ENCODE measurements at places on chromosomes 7 and 10.

DNA sequence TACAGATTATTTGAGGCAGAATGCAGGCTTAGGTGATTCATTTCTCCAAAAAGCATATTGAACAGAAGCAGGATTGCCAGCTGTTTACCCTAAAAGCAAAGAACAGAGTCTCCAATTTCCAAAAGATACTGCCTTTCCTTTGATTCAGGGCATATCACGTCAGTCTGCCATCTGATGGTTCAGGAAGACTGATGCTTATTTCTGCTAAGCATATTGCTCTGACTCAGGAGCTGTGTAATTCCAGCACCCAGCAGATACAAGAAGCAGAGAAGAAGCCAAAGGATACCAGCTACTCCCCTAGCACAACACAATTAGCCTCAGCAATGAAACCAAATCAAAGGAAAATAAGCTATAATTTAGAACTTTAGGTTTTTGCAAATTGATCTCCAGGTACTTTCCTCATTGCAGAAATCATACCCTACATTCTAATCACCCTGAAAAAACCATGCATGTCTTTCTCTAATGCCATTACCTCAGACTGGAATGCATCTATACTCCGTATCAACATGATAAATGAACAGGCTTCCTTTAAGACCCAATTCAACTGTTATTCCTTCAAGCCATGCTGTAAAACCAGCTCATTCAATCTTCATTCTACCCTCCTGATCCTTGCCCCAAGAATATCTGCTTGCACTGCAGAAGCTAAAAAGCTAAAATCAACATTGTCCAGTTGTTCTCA lies 55.1 kb downstream of the ABI1 start:
- peak; percentile 73 for ATAC-seq

DNA sequence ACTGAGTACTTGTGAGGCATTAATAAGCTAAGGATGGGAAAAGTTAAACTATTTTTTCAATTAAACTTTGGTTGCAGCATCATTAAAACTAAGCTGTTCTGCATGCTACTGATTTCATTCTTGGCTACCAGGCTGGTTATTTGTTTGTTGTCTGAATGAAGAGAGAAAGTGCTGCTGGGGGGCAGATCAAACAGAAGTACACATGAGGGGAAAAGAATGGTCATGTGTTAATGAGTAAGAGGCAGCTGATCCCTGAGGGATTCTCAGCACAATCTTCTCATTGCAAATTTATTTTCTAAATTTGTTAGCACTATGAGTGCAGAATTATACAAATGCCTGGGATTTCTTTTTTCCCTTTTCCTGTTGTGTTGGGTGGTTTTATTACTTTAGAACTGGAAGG lies 213.2 kb upstream of the HPS1 start:
- ATAC-seq = no peak

- ATAC-seq = no peak
These were observed 49.1 kb downstream of the AOC1 start for GRCh38 chr7:150901160-150902035.

GRCh38 chr10:48945441-48946130 lies 5.9 kb upstream of the LRRC18 start:
- no peak for ATAC-seq

DNA sequence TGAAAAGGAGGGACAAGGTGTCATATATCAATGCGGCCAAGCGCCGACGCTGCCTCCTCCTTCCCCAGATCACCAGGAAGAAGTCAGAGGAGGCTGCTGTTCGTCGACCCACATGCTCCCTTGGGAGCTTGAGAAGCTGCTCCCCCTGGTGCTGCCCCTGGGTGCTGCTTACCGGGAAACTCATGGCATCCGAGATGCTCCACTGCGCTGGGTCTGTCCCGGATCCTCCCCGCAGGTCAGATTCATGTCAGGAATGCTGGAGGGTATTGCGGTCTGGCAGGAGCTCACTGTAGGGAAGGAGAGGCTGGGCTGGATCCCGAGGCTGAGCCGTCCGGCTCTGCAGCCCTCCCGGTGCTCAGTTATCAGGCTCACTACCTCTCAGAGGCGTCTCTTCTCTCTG lies 123.7 kb upstream of the FAM20C start:
- ATAC-seq = no peak

DNA sequence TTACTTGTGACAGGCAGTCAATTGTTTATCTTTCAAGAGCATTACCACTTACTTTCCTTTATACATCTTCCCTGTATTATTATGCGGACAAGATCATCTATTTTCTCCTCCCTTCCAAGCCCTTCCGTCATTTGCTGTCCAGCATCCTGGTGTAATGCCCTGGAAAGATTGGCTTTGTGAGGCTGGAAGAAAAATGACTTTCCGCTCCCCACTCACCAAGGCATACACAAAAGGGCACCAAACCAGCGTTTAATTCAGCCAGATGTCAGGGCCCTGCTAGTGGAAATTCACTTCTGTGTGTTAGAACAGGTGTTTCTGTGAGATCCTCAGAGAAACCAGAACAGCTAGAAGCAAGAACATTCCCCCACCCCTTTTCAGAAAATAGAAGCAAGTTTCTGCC lies 128.1 kb upstream of the NANOS1 start:
- no peak for ATAC-seq

DNA sequence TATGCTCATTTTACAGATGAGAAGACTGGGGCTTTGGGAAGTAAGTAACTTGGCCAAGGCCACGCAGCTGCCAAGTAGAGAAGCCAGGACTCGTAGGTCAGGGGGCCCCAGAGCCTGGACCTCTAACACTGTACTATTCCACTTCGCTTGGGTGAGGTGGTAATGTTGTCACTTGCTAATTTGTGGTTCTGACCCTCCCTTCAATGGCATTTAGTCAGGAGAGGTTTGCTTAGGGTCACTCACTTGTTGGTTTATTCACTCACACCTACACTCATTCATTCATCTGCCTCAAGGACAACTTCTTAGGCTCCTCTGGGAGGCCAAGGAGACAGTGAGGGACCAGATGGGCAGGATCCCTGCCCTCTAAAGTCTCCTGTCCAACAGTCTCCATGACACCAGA lies 21.3 kb downstream of the BTBD16 start:
- no peak for ATAC-seq

DNA sequence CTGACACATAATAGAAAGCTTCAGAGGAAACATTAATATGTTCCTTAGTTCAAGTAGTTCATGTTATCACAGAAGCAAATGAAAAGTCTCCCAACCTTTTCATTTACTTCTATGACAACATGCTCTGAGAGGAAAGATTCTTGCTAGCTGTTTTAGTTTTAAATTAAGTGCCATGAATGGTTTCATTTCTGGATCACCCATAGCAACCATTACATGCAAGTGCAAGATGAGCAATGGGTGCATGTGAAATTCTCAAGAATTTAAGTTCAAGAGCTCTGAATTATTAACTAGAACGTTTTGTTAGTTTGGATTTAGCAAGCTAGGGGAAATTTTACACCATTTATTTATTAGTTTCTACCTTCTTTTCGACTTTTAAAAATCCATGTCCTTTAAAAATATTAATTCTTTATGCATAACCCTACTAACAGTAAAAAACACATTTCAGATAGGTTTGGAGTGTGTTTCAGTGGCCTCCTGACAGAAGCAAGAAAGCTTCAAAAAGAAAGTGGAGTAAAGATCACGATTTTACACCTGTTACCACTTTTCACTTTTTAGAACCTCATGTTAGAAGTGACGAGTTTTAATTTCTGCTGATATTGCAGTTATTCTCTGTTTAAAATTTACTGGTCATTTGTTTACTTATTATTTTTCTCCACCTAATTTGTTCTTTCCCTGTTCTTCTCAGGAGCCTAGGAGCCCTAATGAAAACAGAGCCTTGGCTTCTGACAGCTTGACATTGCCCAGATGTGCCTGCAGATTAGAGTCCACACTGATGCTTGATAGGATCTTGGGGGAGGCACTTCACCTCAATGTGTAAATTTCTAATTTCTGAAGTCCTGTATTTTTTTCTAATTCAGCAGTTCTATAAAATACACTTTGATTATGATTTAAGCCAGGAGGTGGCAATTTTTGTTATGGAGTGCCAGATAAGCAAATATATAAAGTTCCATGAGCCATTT lies 995.3 kb upstream of the PHF14 start:
- no peak for ATAC-seq

- no peak for ATAC-seq
These were observed 4.5 kb upstream of the LRRC4 start for GRCh38 chr7:128035712-128036111.

DNA sequence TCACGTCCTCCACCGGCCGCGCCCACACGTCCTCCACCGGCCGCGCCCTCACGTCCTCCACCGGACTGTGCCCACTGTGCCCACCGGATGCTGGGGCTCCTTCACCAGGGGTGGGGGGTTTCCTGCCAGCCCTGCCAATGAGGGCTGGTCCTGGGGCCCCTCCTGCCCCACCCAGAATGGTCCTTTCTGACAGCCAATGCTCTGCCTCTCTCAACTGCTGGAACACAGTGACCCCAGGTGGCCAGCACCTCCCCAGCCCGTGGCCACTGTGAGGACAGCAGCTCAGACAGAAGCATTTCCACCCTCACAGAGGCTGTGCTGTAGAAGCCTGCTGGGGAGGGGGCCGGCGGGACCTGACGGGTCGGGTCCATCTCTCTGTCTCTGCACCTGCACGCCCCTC lies 90.1 kb upstream of the DNAAF5 start:
- ATAC-seq = peak; percentile 74

- ATAC-seq = no peak
These were observed 61.5 kb downstream of the SLIT1 start for GRCh38 chr10:97124211-97124610.

DNA sequence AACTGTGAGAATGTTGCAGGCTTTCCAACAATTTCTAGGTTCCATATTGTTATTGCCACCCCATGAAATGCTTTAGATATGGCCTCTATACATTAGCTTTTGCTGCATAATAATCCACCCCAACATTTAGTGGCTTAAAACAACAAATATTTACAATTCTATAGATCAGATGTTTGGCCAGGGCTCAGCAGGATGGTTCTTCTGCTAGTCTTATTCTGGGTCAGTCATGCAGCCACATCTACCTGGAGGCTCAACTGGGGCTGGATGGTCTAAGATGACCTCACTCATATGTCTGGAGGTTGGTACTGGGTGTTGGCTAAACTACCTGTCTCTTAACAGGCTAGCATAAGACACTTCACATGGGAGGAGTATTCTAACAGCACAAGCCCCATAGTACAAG lies 607.3 kb downstream of the LRMDA start:
- ATAC-seq = no peak

GRCh38 chr7:69091521-69091920 lies 506.8 kb upstream of the AUTS2 start:
- ATAC-seq = no peak

DNA sequence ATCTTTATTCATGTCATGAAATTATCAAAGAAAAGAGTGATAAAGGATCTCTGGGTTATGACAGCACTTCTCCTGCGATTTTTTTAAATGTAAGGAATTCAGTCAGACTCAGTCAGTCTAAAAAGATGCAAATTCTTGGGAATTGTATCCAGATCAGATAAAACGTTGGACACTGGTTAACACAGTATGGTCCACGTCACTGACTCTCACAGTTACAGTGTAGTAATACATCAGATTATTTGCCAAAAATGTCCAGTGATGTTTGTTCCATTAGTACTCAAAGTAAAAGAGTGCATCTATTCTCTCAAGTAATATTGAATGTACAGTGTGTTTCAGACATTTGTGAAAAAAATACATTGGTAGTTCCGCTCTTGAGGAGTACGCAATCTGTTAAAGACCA lies 224.5 kb downstream of the PCDH15 start:
- no peak for ATAC-seq

- ATAC-seq = no peak
These were observed 42.9 kb downstream of the IDE start for GRCh38 chr10:92530891-92531535.

- ATAC-seq = no peak
These were observed 5.0 kb downstream of the TBX20 start for GRCh38 chr7:35248576-35249536.

DNA sequence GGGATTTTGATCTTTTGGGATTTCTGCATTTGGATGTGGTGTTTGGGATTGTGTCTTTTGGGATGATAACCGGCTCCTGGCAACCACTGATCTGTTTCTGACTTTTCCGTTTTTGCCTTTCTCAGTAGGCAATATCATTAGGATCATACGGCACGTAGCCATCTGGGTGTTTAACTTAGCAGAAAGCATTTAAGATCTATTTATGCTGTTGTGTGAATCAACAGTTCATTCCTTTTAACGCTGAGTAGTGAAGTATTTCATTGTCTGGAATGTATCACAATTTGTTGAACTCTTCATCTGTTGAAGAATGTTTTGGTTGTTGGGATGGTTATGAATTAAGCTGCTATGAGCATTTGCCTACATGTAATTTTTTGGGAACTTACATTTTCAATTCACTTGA lies 459.6 kb downstream of the SDK1 start:
- no peak for ATAC-seq

GRCh38 chr7:97021747-97022490 lies 2.7 kb downstream of the DLX5 start:
- no peak for ATAC-seq

- peak; percentile 85 for ATAC-seq
These were observed 121.6 kb upstream of the ZNF92 start for GRCh38 chr7:65251851-65252620.

DNA sequence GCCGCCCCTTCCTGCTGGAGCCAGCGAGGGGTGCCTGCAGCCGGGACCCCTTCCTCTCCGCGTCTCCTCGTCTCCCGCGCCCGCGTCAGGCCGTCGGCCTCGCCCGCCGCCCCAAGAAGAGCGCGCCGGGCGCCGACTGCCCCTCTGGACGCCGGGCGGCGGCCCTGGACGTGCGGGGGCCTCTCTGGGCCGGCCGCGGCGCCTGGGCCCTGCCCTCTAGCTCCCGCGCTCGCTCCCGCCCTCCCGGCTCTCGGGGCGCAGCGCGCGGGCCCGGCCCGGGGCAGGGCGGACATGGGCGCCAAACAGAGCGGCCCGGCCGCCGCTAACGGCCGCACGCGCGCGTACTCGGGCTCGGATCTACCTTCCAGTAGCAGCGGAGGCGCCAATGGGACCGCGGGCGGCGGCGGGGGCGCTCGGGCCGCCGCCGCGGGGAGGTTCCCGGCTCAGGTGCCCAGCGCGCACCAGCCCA lies 704 bp downstream of the ZNRF2 start:
- ATAC-seq = no peak

DNA sequence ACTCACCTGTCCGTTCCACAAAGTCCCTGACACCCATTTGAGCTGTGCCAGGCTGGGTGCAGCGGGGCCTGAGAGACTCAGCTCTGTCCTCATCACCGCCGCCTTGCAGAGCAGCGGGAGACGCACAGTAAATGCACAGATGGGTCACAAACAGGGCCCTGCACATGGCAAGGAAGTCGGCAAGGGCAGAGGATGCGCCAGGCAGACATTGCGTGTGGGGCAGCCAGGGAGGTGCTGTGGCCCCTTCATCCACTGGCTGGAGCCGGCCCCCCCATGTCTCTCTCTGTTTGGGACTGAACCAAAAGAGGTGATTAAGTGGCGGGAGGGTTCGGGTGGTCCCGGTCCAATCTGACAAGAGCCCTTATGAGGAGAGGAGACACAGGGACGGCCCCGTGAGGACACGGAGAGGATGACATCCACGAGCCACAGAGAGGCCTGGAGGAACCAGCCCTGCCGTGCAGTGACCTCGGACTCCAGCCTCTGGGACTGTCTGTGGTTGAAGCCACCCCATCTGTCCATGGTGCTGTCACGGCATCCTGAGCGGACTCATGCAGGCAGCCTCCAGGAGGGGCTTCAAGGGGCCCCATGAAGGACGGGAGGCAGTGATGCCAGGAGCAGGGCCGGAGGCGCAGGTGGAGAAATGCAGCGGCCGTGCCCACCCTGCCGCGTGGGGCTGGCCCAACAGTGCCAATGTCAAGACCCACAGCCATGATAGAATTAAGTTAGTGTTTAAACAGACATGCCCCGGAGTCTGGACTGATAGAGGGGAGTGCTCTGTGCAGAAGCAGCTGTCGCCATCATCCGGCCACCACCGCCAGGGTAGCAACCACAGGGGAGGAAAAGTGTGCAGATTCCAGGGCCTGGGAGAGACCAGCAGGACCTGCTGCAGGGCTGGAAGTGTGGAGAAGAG lies 28.4 kb upstream of the FOXL3 start:
- ATAC-seq = no peak

Data from activated T-helper 17 cell treated with anti-CD3 and anti-CD28 coated beads, Interleukin-2, amount 50 U/mL, for 72 hours (primary cell).